Activated CD4-positive, alpha-beta T cell treated with anti-CD3 and anti-CD28 coated beads for 1 hour (primary cell): ENCODE measurements at places on chromosomes 3 and 15.

- DNase-seq, result no peak
Observed at GRCh38 chr15:56765251-56765650, 31.9 kb upstream of the ZNF280D start.

GRCh38 chr3:38141952-38142273, 3.5 kb downstream of the MYD88 start:
- no peak for DNase-seq

DNA sequence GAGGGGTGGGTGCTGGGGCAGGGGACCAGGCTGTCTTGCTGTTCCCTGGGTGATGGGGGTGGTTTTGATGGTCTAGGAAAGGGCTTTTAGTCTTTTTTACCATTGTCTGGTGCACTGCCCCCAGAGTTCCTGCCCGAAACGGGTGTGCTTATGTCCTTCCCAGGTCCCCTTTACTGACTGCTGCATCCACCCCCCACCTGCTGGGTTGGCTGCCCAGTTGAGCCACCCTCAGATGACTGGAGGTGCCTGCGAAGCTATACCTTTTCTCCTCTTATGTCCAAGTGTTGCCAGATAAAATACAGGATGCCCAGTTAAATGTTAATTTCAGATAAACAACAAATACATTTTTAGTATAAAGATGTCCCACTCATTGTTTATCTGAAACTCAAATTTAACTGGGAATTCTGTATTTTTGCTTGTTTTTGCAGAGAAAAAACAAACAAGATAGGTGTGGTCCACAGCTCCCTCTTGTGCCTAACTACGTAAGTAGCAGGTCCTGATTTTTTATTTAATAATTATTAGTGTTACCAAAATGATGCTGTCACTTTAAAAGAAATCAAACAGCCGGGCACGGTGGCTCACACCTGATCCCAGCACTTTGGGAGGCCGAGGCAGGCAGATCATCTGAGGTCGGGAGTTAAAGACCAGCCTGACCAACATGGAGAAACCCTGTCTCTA, 6.1 kb upstream of the RPP14 start:
- DNase-seq, result no peak

- no peak for DNase-seq
Observed at GRCh38 chr3:24616110-24616829, 121.6 kb upstream of the THRB start.

DNA sequence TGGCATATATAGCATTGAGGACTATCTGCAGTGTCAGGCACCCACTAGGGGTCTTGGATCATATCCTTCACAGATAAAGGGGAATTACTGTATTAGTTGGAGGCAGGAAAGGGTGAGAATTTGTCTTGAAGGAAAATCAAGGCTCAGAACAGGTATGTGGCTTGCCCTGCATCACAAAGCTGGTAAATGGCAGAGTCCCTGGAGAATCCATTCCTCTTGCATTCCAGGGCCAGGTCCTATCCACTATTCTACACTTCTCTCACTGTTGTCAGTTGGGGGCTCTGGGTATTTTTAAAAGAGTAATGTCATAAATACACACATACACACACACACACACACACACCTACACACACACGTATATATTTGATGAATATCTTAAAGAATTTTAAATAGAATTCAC, 19.8 kb upstream of the FGF12 start:
- DNase-seq, result no peak

GRCh38 chr3:42823351-42823750, 14.1 kb downstream of the ACKR2 start:
- DNase-seq, result no peak

DNA sequence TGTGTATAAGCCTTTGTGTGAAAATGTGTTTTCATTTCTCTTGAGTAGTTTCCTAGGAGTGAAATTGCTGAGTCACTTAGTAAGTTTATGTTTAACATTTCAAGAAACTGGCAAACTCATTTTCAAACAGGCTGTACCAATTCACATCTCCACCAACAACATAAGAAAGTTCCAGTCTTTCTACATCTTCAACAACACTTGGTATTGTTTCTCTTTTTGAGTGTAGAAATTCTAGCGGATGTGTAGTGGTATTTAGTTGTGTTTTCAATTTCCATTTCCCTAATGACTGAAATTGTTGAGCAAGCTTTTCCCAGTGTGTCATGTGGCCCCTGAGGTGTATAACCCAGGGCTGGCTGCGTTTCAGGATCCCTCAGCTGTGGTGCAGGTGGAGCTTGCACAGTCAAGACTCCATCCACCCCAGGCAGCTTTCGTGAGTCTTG, 258.5 kb downstream of the PDCD6IP start:
- no peak for DNase-seq

DNA sequence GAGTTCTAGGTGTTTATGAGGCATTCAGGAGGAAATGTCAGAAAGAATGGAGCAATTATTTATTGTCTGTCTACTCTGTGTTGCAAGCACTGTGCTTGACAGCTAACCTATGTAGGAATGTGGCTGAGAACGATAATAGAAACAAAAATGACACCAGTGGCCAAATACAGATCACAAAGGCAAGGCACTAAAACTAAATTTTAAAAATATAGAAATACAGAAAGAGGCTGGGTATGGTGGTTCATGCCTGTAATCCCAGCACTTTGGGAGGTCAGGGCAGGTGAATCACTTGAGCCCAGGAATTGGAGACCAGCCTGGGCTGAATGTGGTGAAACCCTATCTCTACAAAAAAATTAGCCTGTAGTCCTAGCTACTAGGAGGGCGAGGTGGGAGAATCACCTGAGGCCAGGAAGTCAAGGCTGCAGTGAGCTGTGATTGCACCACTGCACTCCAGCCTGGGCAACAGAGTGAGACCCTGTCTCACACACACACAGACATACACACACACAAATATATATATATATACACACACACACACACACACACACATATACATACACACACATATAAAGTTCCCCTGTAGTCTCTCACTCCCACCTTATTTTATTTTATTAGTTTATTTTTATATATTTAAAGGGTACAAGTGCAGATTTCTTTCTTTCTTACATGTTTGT, 6.0 kb downstream of the PRKCI start:
- no peak for DNase-seq

DNA sequence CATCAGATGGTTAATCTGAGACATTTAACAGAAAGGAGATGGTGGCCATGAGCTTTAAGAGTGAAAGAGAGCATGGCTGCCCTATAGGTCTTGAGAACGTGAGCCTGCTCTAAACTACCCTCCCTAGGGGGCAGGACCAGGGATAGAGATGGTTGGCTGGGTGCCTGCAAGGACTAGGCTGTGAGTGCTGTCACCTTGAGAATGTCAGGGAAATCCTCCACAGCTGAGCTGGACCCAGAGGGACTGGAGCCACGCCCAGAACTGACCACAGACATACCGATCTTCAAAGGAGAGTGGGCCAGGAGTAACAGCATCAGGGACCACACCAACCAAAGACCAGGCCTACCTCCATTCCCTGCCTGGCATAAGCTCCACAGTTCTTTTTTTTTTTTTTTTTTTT, 53.6 kb upstream of the UBE2E1 start:
- no peak for DNase-seq

DNA sequence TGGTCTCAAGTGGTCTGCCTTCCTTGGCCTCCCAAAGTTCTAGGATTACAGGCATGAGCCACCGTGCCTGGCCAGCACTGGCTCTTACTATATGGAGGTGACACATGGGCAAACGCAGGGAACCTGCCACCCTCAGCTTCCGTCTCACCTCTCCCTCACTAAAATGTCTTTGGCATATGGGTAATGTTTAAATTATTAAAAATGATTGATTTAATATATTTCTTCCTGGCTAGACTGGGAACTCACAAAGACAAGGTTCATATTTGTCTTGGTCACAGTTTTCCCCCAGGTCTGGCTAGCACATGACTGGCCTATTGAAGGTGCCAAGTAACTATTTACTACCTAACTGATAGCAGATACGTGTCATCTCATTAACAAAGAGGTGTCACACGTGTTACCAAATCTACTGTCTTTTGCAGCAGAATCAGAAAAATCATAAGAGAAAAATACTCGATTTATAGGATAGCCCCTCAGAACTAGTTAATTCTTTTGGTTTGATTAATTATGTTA, 48.2 kb downstream of the SYNM start:
- DNase-seq, result no peak

GRCh38 chr3:182583545-182583944, 209.8 kb upstream of the ATP11B start:
- DNase-seq, result no peak

DNA sequence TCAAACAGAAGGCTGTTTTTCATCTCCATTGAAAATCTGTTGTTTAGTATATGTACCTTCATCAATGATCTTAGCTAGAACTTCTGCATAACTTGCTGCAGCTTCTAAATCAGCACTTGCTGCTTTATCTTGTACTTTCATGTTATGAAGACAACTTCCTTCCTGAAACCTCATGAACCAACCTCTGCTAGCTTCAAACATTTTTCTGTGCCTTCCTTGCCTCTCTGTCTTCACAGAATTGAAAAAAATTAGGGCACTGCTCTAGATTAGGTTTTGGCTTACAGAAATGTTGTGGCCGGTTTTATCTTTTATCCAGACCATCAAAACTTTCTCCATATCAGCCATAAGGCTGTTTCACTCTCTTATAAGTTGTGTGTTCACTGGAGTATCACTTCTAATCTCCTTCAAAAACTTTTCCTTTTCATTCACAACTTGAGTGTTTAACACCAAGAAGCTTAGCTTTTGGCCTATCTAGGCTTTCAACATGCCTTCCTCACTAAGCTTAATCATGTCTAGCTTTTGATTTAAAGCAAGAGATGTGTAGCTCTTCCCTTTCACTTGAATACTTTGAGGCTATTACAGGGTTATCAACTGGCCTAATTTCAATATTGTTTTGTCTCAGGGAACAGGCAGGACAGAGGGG, 78.6 kb downstream of the IGSF11 start:
- no peak for DNase-seq

DNA sequence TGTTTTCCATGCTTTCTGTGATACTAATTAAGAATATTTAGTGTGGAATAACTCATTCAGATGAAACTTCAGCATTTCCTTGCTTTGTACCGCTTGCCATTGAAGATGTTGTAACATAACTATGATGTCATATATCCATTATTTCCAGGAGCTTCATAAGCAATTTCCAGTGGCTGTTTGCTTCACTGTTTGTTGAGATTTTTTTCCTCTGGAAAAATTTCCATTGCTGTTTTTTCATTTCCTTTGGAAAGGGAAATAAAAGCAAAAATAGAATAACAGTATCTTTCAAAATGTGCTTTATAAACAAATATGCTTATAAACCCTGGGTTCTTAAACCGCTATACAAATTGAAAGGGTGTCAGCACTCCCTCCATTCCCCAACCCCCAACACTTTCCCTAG, 319.6 kb upstream of the SEMA6D start:
- DNase-seq, result no peak

DNA sequence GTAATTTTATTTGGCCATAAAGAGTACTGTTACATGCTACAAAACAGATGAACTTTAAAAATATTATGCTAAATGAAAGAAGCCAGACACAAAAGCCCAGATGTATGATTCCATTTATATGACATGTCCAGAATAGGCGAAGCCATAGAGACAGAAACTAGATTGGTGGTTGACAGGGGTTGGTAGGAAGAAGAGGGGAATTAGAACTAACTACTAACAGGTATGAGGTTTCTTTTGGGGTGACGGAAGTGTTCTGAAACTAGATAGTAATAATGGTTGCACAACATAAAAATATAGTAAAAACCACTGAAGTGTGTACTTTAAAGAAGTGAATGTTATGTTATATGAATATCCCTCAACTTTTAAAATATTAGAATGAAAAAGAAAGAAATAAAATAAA, 66.1 kb downstream of the GBE1 start:
- no peak for DNase-seq

DNA sequence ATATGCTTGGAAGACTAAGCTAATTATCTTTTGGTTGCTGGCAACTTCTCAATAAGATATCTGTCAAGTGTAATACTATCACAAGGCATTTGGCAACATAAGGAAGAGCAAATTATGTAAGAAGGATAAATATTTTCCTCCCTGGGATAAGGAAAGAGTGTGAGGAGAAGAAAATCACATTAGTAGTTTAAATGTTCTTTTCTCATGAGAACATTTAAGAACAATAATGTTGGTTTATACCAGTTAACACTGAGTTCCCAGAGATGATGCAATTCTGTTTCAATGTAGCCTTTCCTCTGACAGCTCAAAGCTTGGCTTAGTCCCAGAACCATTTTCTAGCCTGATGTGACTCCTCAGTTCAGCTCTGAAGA, 66.1 kb upstream of the NPHP3 start:
- no peak for DNase-seq

GRCh38 chr3:106740116-106740515, 637.1 kb upstream of the CCDC54 start:
- DNase-seq, result no peak

DNA sequence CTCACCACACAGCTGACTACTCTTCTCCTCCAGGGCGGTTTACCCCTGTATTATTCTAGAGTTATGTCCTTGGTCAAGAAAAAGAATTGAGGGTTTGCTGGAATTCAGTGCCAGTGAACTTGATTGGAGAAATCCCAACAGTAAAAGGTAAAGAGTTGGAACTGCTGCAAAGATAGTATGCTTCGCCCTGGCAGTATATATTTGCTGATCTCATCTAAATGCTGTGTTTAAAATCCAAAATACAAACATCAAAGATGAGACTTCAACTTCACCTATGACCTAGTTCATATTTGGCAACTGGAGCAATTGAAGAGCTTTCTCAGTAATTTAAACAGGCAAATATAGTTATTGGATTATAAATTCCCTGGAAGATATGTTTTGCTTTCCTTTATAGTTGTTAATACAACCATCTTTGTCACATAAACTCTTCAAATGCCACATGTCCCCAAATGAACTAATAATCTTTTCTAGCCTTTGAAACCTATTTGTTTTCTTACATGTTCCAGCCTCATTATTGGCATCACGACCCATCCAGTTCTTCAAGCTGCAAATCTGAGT, 6.5 kb downstream of the KCNH8 start:
- no peak for DNase-seq

DNA sequence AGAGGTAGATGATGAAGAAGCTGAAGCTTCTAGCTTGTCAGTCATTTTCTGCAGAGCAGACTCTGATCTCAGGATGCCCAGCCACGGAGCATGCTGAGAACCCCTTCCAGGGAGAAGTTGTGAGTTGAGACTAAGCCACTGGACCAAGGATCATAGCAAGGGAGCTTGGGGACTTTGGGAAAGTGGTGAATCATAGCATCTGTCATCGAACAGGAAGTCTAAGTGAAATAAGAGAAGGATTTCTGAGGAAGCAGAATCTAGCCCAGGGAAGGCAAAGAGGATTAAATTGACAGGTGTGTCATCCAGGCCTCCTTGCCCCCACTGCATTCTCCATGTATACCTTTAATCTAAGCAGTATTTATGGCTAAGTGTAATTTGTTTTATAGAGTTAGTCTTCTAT, 71.8 kb upstream of the TMEM108 start:
- DNase-seq, result no peak

GRCh38 chr15:48680841-48681240, 35.3 kb upstream of the FBN1 start:
- DNase-seq, result no peak

GRCh38 chr15:75449585-75450306, 1.7 kb downstream of the SIN3A start:
- DNase-seq, result no peak

DNA sequence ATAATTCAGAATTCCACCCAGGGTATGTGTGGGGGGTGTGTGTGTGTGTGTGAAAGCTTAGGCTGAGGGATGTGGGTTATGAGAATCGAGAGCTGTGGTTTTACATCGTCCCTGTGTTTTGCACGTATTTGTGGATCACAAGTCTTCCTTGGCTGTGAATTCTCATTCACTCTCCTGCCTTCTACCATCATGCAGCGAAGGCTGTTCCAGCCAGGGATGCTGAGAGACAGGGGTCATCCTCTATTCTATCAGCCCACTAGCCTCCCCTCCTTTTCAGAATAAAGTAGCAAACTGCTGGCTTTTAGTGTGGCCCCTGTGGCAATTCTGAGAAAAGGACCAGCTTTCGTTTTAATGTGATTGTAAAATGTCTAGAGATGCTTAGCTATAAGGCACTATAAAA, 460.6 kb upstream of the NR2F2 start:
- no peak for DNase-seq
